ENCODE measurements at places on chromosomes 2 and 18. TPM values are rescaled to one million over a fixed set of nuclear protein-coding genes. Genes with fewer than 3 reads are reported as not detected.

- no peak for DNase-seq
These were observed 391.5 kb downstream of the XIRP2 start for GRCh38 chr2:167279810-167280209.

DNA sequence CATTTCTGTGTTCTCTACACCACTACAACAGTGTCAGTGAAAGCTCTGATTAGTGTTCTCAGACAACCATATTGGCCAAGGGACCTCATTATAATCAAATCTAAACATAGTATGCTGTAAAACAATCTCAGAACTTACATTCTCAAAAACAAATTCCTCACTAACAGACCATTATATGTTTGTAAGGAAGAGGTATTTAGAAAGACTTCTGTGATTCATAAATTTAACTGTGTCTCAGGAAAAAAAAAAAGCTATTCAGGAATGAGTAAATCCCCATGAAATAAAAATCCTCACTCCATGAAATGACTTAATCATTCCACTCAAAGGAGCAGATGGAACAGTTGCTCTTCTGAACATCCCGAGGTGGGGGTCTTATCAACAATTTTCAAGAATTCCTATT is 413.0 kb downstream of the CDH2 start:
- no peak for DNase-seq

DNA sequence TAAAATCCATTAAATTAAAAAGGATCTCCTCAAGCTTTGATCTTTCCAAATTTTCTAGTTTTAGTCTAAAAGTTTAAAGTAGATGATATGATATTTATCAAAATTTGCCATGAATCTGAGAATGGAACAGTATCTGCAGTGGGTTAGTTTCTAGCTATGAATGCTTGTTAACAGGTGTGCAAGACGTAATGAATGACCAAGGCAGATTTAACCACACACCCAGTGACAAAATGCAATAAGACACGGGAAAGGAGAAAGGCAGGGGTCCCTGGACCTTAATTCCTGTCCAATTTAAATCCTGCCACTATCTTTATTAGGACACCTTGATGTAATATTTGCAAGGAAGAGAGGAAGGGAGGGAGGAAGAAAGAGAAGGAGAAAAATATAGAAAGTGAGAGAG is 30.5 kb upstream of the PEX13 start:
- no peak for DNase-seq

GRCh38 chr2:2270808-2271415 is 60.2 kb downstream of the MYT1L start:
- DNase-seq, result no peak

DNA sequence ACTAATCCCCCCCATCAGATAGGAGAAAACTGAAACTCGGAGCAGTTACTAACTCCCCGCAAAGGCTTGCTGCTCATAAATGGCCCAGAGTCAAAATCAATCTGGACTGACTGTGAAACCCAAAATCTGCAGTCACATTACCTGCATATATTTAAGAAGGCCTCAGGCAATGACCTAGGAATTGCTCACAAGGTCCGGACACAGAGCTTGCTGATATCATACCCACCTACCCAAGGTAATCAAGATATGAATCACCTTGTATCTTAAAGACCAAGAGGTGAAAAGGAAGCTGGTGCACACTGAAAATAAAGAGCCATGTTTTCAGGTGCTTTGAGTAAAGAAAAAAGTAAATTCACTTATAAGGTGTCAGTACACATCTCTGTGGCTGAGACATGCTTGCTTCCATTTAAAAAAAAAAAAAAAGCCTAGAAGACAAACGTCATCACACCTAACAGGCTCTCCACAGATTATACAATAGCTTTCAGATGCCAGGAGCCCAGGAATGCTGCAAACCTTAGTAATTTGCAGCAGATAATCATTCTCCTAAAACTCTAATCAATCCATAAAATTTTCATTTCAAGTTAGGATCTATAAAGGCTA is 195.4 kb downstream of the ZEB2 start:
- no peak for DNase-seq

DNA sequence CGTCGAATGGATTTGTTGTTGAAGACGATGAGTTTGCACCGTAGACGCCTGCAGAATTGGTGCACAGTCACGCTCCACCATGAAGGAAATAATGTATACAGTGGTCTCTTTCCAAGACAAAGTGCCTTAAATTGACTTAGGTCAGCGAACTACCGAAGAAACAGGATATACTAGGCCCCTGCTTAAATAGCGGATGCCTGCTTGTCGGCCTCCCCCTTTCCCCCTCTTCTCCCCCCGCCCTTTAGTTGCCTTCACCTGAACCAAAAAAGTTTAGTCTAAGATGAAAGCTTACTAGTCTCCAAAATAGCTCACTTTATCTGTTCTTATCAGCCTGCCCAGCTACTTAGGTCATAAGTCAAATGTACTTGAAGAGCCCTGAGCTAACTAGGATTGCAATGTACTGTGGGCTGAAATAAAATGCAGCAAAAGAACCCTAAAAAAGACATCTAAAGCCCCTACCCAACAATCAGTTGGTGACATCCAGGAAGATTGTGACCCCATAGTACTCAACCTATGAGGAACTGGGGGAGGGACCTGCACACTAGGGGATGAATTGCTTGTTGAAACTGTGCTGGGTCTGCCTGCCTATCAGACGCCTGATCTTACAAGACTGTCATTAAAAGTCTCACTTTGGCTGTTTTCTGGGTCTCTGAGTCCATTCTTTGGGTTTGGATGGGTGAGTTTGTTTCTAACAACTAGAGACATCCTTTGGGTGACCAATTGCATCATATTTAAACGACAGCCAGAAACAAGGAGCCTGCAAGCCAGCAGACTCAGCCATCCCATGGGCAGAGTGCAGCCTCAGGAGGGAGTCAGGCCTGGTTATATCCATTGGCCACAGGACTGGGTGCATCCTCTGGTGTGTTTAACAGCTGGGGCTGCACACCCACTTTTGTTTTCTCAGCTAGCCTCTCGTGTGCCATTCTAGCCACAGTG is 14.5 kb downstream of the ACOXL start:
- no peak for DNase-seq

- no peak for DNase-seq
These were observed 516.2 kb upstream of the HS6ST1 start for GRCh38 chr2:128834880-128835252.

Gene LRRC30
- not detected for total RNA-seq

Gene ALPI
- not detected for total RNA-seq

Gene UGT1A9
- not detected for total RNA-seq

Gene CTAGE1
- not detected for total RNA-seq

Gene PSMA8
- total RNA-seq, result not detected

Gene DNER
- total RNA-seq, result 5.8 TPM

Gene CCDC74B
- 11.7 TPM for total RNA-seq
